A549 treated with RU486 at 1 μM for 4 hours (cell line): ENCODE measurements at places on chromosomes 16 and 17. TPM values are rescaled to one million over a fixed set of nuclear protein-coding genes. Genes with fewer than 3 reads are reported as not detected.

HP gene
- total RNA-seq, result not detected in 5 replicates

NDRG4 gene
- 24.8 to 32.3 TPM (median 27.3 TPM) in 5 replicates for total RNA-seq

TNS4 gene
- total RNA-seq, result 97.4 to 131 TPM (median 101 TPM) in 5 replicates

SOX8 gene
- total RNA-seq, result 1.5 to 2.6 TPM (median 1.8 TPM) in 5 replicates

PRSS22 gene
- total RNA-seq, result 1.6 to 3.1 TPM (median 2.2 TPM) in 5 replicates

KLHDC4 gene
- total RNA-seq, result 33.8 to 44.1 TPM (median 39.2 TPM) in 5 replicates

SHMT1 gene
- total RNA-seq, result 43.9 to 50.5 TPM (median 44.9 TPM) in 5 replicates

KCNJ18 gene
- 0.05 TPM in 1 of 5 replicates, not detected in the others for total RNA-seq

NPTX1 gene
- total RNA-seq, result 46.8 to 115 TPM (median 85.9 TPM) in 5 replicates

LRRC75A gene
- 0.54 to 1.2 TPM (median 1.0 TPM) in 5 replicates for total RNA-seq

XYLT1 gene
- 0.56 to 0.86 TPM (median 0.74 TPM) in 5 replicates for total RNA-seq

CCDC40 gene
- 4.7 to 6.9 TPM (median 5.9 TPM) in 5 replicates for total RNA-seq
